Stimulated activated CD8-positive, alpha-beta memory T cell treated with anti-CD3 and anti-CD28 coated beads, Interleukin-4, amount 100 ng/mL, for 1 hour (primary cell): ENCODE measurements at places on chromosomes 6 and 20.
A peak's percentile ranks its signal among the peaks of the same experiment; 100 is the strongest.

DNA sequence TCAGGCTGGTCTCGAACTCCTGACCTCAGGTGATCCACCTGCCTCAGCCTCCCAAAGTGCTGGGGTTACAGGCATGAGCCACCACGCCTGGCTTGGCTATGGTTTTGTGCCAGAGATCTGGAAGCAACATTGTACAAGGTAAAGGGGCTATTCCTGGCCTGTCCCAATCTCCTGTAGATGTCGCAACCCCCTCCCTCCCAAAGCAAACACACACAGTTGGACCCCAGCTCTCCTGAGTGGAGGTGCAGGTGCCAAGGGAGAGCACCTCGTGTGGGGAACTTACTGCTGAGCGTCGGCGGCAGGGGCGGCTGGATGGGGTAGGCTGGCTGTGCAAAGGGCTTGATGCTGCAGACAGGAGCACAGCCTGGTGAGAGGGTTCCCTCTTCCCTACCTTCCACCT lies 8.8 kb downstream of the RPL10A start:
- no peak for DNase-seq

- no peak for DNase-seq
Observed at GRCh38 chr6:158596861-158597260, 37.0 kb downstream of the TMEM181 start.

GRCh38 chr20:9330151-9330550 lies 184.2 kb upstream of the LAMP5 start:
- DNase-seq, result no peak

DNA sequence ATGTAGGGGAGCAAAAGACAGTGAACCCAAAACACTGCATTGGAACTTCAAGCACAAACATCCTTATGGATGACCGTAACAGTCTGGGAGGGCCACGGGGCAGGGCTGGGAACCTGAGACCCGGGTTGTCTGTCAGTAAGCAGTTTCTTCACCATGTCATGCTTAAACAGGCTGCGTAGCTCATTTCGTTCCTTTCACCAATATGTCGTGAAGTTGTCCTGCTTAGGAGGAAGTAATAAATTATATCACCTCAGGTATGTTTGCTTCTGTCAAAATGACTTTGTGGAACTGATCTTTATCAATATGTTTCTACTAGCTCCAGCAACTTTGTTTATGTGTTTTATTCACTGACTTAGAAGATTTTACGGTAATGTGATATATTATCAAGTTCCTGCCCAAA lies 12.4 kb upstream of the MAK start:
- DNase-seq, result no peak

GRCh38 chr20:51547951-51548350 lies 5.4 kb upstream of the NFATC2 start:
- DNase-seq, result no peak

DNA sequence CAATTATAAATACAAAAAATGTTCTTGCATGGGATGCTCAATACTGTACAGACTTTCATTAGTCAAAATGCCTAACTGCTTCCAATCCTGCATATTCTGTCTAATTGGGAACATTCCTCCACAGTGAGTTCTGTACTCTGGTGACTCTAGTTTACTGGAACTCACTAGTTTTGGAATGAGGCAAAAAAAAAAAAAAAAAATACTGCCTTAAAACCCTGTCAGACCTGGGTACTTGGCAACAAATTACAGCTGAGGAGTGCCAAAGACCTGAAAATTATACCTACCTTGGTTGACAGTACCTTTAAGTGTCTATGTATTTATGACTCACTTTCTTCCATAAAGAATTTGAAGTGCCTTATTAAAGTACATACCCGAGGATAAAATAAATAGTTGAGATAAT lies 276.7 kb downstream of the FARS2 start:
- DNase-seq, result no peak

- no peak for DNase-seq
Observed at GRCh38 chr20:1809131-1809572, 86.1 kb upstream of the SIRPA start.

DNA sequence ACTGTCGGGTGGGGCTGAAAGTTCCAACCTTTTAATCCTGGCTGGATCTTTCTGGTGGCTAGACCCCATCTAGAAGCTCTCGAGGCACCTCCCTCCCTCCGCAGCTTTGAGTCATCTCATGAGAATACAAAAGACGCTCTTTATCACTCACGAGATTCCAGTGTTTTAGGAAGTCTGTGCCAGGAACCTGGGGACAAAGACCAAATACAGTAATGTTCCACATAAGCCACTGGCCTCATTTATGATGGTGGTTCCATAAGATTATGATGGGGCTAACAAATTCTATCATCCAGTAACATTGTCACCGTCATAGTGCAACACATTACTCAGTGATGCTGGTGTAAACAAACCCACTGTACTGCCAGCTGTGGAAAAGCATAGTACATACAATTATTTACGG lies 48.7 kb downstream of the NCOA7 start:
- no peak for DNase-seq

GRCh38 chr6:52598123-52598823 lies 21.4 kb upstream of the TRAM2 start:
- DNase-seq, result no peak

DNA sequence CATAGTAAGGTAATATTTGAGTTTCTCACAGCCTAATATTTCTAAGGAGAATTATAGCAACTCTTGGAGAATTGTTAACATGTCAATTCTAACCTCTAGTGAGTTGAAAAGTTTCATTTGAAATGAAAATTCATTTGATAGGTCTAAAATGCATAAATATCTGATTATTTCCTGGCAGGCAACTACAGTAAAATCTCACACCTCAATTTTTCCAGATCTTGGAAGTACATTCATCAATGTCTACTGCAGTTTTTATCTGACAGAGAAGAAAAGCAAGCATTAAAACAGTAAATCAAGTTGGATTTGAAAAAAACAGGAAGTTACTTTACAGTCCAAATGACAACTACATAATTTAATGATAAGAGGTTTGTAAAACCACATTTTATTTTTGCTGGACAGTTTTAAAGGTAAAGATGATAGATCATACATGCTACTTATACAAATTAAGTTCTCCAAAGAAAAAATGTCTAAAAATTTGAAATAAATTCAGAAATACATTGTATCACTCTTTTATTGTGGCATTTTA lies 631.3 kb downstream of the EYS start:
- DNase-seq, result no peak

DNA sequence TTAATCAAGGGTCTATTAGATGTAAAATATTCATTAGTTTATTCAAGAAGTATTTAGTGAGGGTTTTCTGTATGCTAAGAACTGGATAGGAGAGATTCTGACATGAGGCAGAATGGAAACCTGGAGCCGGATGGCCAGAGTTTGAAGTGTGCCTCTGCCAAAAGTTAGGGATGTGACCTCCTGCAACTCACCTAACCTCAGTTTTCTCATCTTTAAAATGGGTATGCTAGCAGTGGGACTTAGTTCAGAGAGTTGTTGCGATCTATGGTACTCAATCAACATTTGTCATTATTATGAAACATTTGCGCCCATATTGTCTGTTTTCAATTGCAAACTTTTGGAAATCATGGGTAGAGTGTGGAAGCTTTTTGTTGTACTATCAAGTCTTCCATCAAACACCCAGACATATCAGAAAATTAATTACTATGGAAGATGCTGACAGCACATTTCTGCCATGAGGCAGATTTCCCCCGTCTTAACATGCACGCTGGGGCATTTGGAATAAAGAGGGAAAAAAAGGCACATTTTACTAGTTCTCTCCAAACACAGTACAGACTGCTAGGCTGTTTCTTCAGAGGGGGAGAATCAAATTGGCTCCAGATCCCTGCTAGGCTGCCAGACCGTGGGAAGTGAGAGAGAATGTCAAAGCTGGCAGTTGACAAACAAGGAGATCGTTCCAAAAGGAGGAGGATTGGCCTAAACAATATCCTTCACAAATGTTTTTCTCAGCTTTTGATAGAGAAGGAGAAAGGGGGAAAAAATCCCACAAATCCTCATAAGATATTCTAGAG lies 205.3 kb upstream of the TSHZ2 start:
- no peak for DNase-seq

- DNase-seq, result no peak
Observed at GRCh38 chr6:14036911-14037310, 80.7 kb upstream of the CD83 start.

- no peak for DNase-seq
Observed at GRCh38 chr6:34901930-34902329, 12.9 kb downstream of the ANKS1A start.

DNA sequence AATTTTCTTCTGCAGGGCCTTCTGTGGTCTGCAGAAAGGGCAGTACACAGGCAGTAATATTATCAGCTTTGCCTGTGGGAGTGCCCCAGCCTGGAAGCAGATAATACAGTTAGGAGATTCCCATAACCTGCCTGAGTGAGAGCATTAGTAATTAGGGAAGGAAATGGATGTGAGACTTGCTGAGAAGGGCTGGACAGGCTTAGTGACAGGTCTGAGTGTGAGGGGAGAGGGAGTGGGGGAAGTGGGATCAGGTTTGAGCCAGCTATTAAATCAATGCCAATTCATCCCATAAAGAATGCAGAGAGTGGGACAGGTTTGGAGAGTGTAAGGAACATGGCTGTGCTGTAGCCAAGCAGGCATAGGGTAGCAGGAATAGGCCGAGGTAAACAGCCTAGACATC lies 10.1 kb upstream of the CFAP206 start:
- DNase-seq, result no peak

DNA sequence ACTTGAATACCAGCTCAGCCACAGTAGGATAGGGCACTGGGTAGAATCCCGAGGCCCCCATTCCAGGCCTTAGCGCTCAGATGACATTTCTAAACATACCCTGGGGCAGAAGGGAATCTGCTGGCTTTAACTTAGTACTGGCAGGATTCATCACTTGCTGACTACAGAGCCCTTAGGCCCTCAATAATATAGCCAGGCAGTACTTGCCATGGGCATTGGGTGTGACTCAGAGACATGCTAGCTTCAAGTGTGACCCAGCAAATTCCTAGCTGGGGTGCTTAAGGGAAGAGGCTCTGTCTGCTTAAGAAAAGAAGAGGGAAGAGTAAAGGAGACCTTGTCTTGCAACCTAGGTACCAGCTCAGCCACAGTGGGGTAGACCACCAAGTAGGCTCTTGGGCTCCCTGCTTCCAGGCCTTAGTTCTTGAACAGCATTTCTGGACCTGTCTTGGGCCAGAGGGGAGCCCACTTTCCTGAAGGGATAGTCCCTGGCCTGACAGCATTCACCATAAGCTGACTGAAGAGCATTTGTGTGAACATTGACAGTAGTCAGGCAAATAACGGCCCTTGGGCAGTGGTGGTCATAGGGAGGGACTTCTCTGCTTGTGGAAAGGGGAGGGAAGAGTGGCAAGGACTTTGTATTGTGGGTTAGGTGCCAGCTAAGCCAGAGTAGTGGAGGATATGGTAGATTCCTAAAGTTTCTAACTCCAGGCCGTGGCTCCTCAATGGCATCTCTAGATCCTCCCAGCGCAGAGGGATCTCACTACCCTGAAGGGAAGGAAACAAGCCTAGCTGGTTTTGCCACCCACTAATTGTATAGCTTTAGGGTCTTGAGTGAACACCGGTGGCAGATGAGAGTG lies 48.5 kb upstream of the HACE1 start:
- no peak for DNase-seq

- no peak for DNase-seq
Observed at GRCh38 chr20:50762045-50762422, 30.7 kb downstream of the PARD6B start.

GRCh38 chr20:56730003-56730402 lies 100.9 kb downstream of the TFAP2C start:
- no peak for DNase-seq

GRCh38 chr20:38946836-38947235 lies 15.3 kb upstream of the DHX35 start:
- DNase-seq, result no peak

DNA sequence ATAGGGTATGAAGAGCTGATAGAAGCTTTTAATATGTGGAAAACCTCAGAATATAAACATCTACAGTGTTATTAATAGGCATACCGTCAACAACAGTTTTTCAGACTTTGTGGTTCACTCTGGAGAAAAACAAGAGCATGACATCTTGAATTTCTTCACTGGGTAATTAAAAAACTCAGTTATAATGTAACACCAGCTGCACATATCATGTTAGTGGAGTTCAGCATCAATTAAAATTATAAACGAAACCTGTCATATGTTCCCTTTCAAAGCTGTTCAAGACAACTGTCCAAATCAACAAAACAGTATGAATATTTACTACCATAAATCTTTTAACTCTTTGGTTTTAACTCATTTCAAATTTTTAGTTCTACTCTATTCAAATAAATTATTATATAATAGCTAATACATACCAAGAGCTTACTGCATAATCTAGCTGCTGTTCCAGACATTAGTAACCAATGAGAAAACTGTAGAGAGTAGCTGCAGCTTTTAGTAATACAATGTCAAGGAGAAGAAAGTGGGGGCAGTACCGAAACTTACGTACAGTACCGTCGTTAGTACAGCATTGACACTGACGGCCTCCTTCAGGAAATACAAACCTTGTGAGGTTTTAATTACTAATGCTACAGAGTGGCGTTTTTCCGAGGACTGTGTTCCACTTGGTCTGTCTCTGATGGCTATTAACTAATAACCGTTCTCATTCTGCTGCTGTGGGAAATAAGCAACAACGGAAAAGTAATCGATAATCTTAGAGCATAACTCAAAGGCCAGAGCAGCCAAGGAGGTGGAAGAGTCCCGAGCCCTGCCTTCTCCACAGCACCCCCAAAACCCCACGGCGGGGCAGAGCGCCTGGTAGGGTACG lies 532 bp upstream of the PM20D2 start:
- DNase-seq, result peak; percentile 15

- no peak for DNase-seq
Observed at GRCh38 chr6:107495971-107496370, 6.1 kb downstream of the SOBP start.

GRCh38 chr20:20836836-20837235 lies 124.4 kb upstream of the RALGAPA2 start:
- DNase-seq, result no peak

DNA sequence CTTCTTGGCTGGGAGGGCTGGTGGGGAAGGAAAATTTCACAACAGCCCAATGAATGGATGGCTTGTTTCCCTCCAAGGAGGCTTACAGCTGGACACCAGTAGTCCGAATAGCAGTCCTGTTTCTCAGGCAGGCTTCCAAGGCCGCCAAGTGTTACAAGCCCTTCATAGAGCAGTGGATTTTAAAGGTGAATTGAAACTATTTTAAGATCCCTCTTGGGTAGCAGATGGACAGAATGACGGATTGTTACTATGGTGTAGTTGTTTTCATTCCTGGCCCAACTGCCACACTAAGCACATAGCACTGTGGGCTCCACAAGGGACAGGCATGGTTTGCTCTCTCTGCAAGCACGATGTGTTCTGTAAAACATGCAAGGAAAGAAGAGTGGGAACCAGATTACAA lies 203.3 kb upstream of the TAB2 start:
- DNase-seq, result no peak
